ENCODE measurements at places on chromosomes 1 and 21.

GRCh38 chr1:100921110-100921706, 25.3 kb downstream of the SLC30A7 start:
- DNase-seq: peak; percentile 40

GRCh38 chr1:225658041-225658440, 5.1 kb upstream of the ENAH start:
- DNase-seq: peak; percentile 80

DNA sequence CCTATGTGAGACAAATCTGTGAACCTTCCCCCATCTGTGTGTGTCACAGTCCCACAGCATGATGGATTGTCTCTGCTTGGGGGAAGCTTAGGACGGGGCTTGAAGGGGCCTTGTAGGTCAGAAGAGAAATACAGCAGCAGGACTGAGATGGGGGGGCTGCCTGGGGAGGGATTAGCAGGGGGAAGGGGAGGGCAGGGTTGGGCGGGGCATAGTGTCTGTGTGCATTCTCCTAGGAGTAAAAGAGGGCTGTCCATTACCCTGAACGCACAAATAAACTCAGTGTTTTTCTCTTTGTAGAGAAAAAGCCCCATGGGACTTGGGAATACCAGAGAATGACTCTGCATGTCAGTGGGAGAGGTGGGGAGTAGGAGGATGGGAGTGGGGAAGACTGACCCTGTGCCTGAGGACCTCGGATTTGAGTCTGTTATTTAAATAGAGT, 16.4 kb downstream of the RNF220 start:
- DNase-seq: no peak

DNA sequence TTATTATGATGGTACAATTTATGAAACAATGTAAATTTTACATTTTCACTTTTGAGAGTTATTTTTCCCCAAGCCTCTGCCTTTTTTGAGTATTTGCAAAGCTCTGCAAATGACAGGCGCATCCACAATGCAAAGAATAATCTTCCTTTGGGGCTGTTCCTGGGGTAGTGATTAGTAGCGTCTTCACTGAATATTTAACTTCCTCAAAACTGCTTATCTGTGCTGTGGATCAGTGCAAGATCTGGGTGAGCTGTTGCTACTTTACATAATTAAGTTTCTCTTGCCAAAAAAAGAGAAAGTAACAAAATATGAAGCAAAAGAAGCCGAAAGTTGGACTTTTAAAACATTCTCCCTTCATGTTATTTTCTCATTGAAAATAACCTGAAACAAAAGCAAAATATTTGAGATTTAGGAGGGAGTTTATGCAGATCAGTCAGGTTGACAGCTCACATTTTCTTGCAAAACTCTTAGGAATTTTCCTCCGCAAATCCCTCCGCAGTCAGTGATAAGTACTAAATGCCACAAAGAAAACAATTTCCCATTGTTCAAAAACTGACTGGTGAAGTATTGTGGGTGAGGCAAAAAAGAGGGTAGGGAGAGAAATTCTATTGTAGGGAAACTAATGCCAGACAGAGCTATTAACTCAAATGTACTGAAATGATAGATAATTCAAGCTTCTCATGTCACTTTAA, 276.4 kb upstream of the B3GALT2 start:
- DNase-seq: no peak

DNA sequence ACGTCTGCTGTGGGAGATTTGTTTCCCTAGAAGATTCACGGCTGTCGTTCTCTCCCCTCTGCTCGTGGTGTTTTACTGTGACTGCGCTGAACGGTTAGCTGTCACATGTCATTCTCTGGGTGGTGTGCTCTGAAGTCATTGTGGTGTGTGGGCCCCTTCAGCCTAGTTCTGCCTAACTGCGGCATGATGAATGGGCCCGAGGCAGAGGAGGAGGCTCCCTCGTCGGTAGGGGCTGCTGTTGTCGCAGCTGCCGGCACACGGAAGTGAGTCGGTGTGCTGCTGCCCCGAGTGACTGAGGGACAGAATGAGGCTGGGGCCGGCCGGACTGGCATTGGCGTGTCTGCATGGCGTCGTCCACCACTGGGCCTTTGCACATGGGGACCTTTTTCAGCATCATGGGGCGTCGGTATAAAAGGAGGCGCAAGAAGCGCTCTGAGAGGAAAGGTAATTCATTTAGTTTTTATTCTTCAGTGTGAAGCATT, 77.9 kb downstream of the ADARB1 start:
- DNase-seq: no peak

- no peak for DNase-seq
Observed at GRCh38 chr1:47523835-47524215, 86.0 kb downstream of the FOXD2 start.

GRCh38 chr1:196481616-196482015, 126.6 kb downstream of the KCNT2 start:
- no peak for DNase-seq

DNA sequence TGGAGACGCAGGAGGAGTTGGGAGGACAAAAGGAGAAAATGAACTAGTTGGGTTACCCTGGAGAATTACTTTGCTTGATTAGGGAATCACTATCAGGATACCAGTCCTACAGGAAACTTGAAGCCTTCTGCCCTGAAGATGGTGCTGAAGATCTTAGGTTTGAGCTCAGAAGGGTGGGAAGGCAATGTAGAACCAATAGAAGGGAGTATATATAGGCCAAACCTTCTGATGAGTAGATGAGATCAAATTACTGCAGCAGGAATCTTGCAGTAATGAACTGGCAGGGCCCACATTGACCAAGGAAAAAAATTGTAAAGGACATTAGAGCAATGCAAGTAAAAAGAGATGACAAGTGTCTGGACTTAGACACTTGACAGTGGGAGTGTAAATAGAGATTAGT, 116.3 kb upstream of the CACYBP start:
- peak; percentile 43 for DNase-seq

DNA sequence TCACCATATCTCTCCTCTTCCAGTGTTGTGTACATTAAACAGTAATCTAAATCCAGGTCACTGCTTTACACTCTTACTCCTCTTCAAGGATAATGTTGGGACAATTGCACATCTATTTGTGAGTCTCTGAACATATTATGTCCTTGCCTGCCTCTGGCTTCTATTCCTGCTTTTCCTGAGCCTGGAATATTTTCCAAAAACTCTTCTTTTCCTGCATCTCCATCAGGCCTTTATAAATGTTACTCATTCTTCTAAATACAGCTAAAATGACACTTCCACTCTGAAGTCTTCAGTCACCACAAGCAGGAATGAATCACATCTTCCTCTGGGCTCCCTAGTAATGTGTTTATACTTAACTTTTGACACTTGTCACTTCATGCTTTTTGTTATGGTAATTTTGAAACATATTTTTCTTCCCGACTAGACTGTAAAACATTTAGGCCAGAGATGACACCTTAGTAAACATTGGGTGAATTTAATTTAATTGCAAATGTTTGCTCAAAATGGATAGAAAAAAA, 396.0 kb downstream of the LRRIQ3 start:
- no peak for DNase-seq

DNA sequence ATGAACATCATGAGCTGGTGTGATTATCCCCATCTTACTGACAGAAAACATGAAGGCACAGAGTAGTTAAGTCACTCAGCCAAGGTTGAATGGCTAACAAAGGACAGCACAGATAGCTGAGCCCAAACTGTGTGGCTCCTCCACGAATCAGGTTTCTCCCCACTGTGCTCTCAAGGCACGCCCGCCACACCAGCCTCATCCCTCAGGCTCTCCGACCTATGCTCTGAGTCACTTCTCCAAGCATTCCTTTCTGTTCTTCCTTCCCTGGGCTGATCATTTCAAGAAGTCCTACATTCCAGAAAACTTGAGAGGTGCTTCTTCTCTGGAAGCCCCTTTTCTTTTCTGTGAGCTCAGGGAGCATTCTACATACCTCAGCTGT, 25.3 kb upstream of the SDC3 start:
- DNase-seq: no peak

- DNase-seq: no peak
Observed at GRCh38 chr1:24308365-24309015, 10.7 kb upstream of the GRHL3 start.
